HuH-7 (cell line): ENCODE measurements at places on chromosomes 5 and 9.

DNA sequence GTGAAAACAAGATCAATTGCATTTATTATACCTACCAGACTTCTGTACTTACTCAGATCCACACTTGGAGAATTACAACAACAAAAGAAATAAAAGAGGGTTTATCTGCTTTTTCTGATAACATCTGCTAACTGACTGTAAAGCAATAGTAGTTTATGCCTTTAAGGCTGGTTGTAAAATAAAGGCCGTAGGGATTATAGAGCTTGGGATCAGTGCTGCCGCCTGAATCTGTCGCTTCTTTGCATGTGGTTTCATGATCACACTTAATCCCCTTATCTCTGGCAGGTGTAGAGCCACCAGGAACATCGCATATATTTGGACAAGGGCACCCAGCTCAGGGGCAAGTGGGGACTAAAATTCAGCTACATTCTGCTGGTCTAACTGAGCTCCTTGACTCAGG, 146.7 kb downstream of the CCDC192 start:
- DNase-seq, result no peak

- no peak for DNase-seq
Measured at GRCh38 chr9:35666045-35666444, 1.1 kb upstream of the ARHGEF39 start.

GRCh38 chr5:27325513-27325912, 287.1 kb upstream of the CDH9 start:
- no peak for DNase-seq

- no peak for DNase-seq
Measured at GRCh38 chr5:136205061-136205702, 12.2 kb upstream of the SMIM32 start.

DNA sequence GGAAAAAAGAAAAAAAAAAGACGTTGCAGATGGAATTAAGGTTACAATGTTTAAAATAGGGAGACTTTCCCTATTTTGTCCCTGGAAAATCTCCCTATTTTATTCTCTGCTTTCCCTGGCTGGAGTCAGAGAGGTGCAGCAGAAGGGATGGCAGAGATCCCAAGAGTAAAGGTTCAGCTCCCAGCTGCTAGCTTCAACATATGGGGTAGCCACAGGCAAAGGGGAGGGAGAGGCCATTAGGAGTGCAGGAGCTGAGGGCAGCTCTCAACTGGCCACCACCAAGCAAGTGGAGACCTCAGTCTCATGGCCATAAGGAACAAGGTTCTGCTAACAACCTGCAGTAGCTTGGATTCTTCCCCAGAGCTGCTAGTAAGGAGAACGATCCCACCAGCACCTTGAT, 367.0 kb upstream of the DAP start:
- DNase-seq, result no peak

DNA sequence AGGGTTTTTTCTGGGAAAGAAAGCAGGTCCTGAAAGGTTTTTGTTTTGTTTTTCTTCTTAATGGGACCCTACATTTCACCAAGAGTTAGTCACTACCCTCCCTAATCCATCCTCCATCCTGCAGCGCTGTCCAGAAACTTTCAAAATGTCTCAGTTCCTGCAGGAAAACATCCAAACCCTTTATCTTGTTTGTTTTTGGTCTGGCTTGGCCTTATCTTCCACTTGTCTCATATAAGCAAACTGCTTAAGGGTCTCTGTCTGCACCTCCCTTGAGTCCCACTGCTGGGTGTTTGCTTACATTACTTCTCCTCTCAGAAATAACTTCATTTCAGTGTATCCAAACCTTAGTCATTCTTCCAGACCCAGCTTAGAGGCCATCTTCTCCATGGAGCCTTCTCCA, 11.0 kb upstream of the TRAF1 start:
- no peak for DNase-seq

GRCh38 chr5:79513308-79513703, 628 bp downstream of the HOMER1 start:
- peak; percentile 29 for DNase-seq

- DNase-seq, result no peak
Measured at GRCh38 chr9:120212153-120212852, 367.7 kb downstream of the CDK5RAP2 start.

DNA sequence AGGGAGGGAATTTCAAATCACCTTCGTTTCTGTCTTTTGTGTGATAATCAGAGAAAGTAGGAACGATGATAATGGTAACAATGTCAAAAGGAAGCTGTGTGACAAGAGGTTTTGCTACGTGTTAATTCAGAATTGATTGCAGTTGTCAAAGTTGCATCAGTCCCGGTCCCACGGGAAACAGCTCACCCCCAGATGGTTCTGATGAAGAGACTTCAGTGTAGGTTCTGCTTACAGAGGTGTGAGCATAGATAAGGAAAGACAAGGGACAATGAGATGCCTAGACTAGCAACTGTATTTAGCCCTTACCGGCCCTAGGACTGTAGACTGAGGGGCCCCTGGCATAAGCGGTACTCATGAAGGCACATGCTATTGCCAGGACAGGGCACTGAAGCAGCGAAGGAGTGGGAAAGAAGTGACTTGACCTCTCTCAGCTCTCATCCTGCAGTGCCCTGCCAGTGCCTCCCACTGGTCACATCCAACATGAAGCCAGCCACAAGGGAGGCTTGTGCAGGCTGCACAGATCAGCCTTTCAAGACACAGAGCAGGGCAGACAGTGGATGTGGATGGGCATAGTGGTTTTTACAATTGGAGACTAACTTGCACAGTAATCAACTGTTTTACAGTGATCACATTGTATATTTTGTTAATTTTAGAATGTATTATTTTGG, 21.1 kb downstream of the PDE8B start:
- DNase-seq, result no peak

- DNase-seq, result no peak
Measured at GRCh38 chr9:136994888-136995230, 1.5 kb downstream of the CLIC3 start.
